Frontal cortex (tissue), 4 donors: ENCODE measurements at places on chromosomes 12 and 14. TPM values are rescaled to one million over a fixed set of nuclear protein-coding genes. Genes with fewer than 3 reads are reported as not detected.

The ADAM21 gene
- total RNA-seq: under 0.01 TPM

DNA sequence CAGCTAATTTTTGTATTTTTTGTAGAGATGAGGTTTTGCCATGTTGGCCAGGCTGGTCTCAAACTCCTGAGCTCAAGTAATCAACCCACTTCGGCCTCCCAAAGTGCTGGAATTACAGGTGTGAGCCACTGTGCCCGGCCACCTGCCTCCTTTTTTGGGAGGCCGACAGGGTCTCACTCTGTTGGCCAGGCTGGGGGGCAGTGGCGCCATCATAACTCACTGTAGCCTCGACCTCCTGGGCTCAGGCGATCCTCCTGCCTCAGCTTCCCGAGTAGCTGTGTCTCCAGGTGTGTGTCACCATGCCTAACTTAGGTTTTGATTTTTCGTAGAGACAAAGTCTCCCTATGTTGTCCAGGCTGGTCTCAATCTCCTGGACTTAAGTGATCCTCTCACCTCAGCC is 70.7 kb downstream of the AACS start:
- DNase-seq: no peak

The LRRK2 gene
- 8.6 TPM for total RNA-seq

The DAO gene
- total RNA-seq: not detected

DNA sequence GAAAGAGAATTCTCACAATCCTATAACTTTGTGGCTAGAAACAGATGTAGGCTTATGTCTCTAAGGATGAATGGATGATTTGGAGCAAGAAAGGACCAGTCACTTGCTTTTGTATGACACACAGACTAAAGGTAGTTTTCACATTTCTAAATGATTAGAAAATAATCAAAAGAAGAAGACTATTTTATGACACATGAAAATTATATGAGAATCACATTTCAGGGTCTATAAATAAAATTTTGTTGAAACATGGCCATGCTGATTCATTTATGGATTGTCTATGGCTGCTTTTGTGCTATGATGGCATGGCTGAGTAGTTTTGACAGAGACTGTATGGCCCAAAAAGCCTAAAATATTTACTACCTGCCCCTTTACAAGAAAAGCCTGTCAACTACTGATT is 49.4 kb upstream of the FRMD6 start:
- DNase-seq: no peak

GRCh38 chr14:96275177-96276112 is 19.4 kb downstream of the BDKRB1 start:
- DNase-seq: peak; percentile 49

The PLA2G1B gene
- total RNA-seq: not detected

- DNase-seq: no peak
These were observed 857.8 kb downstream of the C12orf50 start for GRCh38 chr12:87171356-87171755.

DNA sequence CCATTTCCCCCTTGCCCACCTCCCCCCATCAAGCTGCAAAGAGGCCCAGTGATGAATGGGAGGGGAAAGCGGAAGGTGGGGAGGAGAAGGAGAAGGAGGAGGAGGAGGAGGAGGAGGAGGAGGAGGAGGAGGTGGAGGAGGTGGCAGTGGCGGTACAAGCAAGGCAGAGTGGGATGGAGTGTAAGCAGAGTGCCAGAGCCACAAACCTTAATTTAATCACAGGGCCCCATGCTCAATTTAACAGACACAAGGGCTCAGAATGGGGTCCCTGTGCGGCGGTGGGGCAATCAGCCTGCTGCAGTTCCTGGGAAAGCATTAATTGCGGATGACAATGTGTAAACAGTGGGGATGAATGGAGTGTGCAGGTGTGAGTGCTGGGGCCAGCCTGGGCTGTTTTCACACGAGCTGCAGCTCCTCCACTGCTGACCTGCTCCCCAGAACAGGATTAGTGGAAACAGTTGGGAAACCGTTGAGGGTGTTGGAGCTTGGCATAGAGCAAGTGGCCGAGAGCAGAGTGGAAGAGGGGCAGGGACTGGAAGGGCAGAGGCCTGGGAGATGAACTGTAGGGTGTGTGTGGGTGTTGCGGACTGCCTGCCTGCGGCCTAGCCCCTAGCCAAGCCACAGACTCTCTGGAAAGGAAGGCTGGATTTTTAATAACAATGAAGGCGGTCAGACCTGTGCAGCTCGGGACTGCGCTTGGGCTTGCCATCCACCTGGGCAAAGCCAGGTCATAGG is 36.4 kb upstream of the SMOC1 start:
- DNase-seq: no peak
